Panc1 (cell line): ENCODE measurements at places on chromosomes 5 and 9.
A peak's percentile ranks its signal among the peaks of the same experiment; 100 is the strongest.

GRCh38 chr5:42634575-42634974 is 122.0 kb upstream of the CCDC152 start:
- no peak for DNase-seq
- no peaks in the 10 kb centered on the region for H3K27me3 ChIP-seq
- no peak overlapping the region for H3K4me3 ChIP-seq
- no peaks in the 10 kb centered on the region for H3K4me1 ChIP-seq

DNA sequence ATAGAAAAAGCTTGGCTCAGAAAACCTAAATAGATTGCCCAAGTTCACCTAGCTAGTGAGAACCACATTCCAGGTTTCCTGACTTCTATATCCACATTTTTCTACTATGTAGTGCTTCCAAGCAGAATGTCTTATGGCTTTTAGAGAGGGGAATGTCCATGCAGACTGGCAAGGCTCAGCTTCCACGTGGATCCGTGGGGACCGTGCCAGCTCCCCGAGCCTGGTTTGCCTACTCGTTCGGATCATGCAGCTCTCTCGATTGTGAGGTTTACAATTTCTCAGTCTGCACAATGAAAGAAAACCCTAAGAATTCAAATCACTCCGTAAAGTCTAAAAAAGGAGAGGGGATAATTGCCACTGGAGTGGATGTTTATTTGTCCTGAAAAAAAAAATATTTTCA is 256.5 kb upstream of the NR4A3 start:
- H3K4me3 ChIP-seq = no peak overlapping the region
- H3K27ac ChIP-seq = no peak overlapping the region
- H3K36me3 ChIP-seq = no peaks in the 10 kb centered on the region
- H3K27me3 ChIP-seq = no peaks in the 10 kb centered on the region
- DNase-seq = no peak
- H3K4me1 ChIP-seq = no peaks in the 10 kb centered on the region

- H3K4me3 ChIP-seq = no peak overlapping the region
- no peaks in the 10 kb centered on the region for H3K27me3 ChIP-seq
- no peaks in the 10 kb centered on the region for H3K4me1 ChIP-seq
- no peak overlapping the region for H3K27ac ChIP-seq
- no peaks in the 10 kb centered on the region for H3K36me3 ChIP-seq
- DNase-seq = no peak
These were observed 67.1 kb downstream of the SIL1 start for GRCh38 chr5:139131062-139131461.

- H3K36me3 ChIP-seq = no peaks in the 10 kb centered on the region
- no peaks in the 10 kb centered on the region for H3K4me1 ChIP-seq
- no peak overlapping the region for H3K4me3 ChIP-seq
- H3K27me3 ChIP-seq = no peaks in the 10 kb centered on the region
These were observed 37.8 kb downstream of the MEF2C start for GRCh38 chr5:88845081-88845697.

- no peaks in the 10 kb centered on the region for H3K4me1 ChIP-seq
- DNase-seq = no peak
- no peak overlapping the region for H3K27ac ChIP-seq
These were observed 5.5 kb upstream of the CAMLG start for GRCh38 chr5:134732819-134733218.

DNA sequence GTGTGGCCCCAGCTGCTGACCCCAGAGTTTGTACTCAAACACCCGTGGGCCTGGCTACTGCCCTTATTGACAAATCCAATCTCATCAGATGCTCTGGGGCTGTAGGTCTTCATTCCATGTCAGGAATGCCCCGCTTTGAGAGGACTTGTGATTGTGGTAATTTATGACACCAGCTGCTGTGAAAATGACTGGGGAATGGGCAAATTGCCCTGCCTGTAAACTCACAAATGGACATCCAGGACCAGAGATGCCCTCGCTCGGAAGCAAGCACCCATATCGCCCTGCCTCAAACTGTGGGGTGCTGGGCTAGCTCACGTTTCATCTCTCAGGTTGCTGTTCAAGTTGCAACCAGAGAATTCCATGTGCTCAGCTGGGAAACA is 225.9 kb upstream of the MAP3K1 start:
- H3K27me3 ChIP-seq = peaks cover 3% of the 10 kb centered on the region; the same call in 1 of the 2 replicates
- H3K27ac ChIP-seq = no peak overlapping the region
- H3K36me3 ChIP-seq = no peaks in the 10 kb centered on the region
- no peaks in the 10 kb centered on the region for H3K4me1 ChIP-seq
- no peak for DNase-seq

DNA sequence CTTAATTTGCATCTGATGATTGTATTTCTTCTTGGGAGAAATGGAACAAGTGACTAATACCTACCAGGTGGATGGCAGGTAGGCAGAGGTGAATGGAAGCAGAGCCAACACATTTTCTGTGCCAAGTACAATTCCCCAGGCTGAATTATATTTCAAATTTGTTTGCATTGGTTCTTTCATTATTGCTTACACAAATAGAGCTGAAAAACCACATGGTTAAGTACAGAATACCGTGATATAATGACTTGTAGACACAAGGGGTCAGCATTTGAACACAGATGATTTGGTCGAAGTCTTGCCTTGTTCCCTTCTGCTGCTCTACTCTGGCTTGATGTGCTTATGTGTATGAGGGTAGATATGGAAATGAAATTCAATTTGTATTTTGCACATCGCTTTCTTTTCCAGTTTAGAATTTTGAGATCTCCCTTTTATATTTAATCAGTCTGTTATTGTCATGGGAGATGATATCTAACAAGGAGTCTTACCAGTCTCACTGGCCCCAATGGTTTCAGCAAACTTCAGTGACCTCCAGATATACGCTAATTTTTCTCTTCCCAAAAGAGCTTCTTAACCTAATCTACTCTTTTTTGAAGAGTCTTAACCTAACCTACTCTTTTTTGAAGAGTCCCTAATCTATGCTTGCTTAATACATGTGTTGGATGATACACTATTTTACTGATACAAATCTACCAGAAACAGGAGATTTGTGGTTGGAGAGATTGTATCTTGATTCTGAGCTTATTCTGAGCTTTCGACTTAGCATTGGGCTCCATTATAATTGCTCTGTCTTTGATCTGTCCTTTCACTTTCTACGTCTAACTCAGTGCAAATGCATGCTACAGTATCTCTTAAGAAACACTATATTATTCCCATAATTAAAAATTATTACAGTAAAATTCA is 88.1 kb downstream of the PCSK1 start:
- no peak overlapping the region for H3K27ac ChIP-seq
- no peaks in the 10 kb centered on the region; the same call in 1 of the 2 replicates for H3K27me3 ChIP-seq
- no peak overlapping the region for H3K4me3 ChIP-seq
- no peaks in the 10 kb centered on the region for H3K4me1 ChIP-seq
- DNase-seq = peak; percentile 79
- H3K36me3 ChIP-seq = no peaks in the 10 kb centered on the region

DNA sequence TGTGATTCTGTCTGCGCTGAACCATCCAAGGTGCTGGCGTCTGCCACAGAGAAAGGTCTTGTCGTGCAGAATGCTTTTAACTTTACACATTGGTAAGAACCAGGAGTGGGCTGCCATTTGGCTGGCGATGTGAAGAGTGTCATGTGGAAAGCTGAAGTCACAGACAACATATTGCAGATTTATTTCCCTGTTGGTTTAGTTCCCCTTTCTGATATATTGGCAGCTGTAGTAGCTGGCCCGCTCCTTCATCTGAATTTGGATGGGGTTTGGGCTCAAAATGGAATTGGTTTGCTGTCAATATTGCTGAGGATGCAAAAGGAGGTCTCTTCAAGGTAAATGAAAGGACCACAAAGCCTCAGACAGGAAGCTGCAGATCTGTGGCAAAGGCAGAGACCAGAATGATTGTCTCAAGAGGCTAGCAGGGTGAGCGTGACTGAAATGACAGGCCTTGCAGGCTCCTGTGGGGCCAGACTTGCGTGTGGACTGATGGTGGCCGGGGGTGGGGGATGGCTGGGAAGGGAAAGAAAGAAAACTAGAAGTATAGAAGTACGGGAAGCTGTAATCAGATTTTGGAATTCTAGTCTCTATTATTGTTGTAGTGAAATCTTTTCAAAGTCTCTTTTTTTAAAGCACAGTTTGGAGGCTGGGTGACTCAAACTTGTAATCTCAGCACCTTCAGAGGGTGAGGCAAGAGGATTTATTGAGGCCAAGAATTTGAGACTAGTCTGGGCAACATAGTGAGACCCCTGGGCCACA is 25.1 kb upstream of the CD180 start:
- no peaks in the 10 kb centered on the region for H3K27me3 ChIP-seq
- no peak overlapping the region for H3K27ac ChIP-seq
- no peak for DNase-seq
- H3K36me3 ChIP-seq = no peaks in the 10 kb centered on the region
- H3K4me3 ChIP-seq = no peak overlapping the region

DNA sequence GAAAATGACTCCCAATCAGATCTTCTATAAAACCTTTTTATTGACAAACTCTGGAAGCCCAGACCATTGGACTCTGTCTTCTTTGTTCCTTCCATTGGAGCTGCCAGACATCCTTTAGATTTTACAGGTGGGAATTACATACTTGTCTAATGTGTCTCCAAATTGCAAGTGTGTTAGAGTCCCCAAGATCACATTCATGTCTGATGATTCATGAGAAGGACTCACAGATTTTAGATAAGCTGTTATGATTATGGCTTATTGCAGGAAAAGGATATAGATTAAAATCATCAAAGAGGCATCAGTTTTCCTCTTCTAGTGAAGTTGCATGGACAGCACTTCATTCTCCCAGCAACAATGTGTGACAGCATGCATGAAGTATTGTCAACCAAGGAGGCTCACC is 70.4 kb downstream of the MUSK start:
- no peaks in the 10 kb centered on the region for H3K27me3 ChIP-seq
- H3K4me3 ChIP-seq = no peak overlapping the region
- H3K27ac ChIP-seq = no peak overlapping the region
- no peaks in the 10 kb centered on the region for H3K4me1 ChIP-seq
- H3K36me3 ChIP-seq = no peaks in the 10 kb centered on the region
- no peak for DNase-seq

DNA sequence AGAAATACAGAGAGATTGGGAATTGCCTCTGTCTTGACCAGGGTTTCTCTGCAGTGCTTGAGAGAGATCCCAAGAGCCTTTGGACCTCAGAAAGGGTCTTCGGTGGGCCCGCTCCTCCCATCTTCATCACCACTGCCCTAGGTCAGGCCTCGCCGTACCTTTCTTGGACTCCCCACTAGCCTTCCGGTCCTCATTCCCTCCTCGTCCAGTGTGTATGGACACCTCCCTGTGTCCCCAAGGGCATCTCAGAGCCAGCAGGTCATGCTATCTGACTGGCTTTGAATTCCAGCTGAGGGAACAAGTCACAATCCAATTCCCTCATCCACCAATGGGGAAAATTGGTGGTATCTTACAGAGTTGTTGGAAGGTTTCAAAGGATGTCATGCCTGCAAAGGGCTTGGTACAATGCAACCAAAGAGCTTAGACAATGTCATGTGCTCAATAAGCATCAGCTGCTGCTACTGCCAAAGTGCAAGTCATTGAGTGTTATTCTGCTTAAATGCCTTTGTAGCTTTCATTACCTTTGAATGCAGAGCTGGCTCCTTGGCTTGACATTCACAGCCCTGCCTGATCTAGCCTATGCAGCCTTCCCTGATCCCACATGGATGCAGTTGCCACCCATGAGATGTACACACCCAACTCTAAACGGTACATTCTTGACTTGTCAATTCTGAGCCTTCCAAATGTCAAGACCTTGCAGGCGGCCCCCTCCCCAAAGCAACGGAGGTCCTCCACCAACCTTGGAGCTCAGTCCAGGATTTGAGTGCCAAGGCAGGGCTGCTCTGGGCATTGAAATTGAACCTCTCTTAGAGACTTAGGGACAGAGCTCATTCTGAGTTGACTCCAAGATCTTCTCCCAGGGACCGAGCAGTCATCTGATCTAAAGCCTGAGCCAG is 58.0 kb downstream of the HRH2 start:
- H3K27me3 ChIP-seq = 0 out of 2 replicates have a peak, but pooled peaks cover 2% of the 10 kb centered on the region
- DNase-seq = no peak
- no peak overlapping the region for H3K4me3 ChIP-seq
- no peaks in the 10 kb centered on the region for H3K36me3 ChIP-seq

DNA sequence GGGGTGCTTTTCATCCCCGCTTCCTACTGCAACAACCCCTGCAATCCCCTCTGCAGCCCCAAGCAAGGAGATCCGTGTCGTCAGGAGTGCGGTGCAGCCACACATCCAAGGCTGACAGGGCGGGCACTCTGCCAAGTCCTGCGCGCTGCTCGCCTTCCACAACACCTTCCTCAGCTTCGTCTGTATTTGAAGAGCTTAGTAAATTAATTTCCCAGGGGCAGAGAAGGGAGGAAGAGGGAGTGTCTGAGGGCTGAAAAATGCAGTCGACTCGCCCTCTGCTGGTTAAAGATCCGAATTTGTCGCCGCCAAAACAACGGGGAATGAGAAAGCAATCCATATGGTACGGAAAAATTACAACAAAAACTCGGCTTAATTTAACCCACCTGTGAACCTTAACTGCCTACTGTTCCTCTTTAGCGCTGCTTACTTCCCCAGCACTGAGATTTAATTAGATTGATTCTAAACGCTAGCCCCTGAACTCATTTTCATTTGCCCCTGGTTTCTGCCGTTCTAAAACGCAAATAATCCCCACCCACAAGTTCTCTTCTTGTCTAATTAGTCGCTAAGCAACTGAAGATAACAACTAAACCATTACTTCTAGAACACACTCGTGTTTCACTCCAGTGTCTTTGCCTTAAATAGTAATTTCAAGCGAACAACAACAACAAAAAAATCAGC is 10.9 kb upstream of the PCDHB1 start:
- DNase-seq = peak; percentile 38
- H3K27ac ChIP-seq = peak overlapping the region; percentile 71
- H3K27me3 ChIP-seq = peaks cover 3% of the 10 kb centered on the region; the same call in 1 of the 2 replicates
- H3K4me3 ChIP-seq = peak overlapping the region; percentile 89
- no peaks in the 10 kb centered on the region for H3K36me3 ChIP-seq
- H3K4me1 ChIP-seq = peaks cover 7% of the 10 kb centered on the region; the same call in 1 of the 2 replicates

GRCh38 chr5:117872798-117873368 is 1115.5 kb downstream of the DTWD2 start:
- DNase-seq = no peak
- H3K4me1 ChIP-seq = no peaks in the 10 kb centered on the region
- H3K36me3 ChIP-seq = no peaks in the 10 kb centered on the region
- no peaks in the 10 kb centered on the region for H3K27me3 ChIP-seq
- no peak overlapping the region for H3K4me3 ChIP-seq

- no peak overlapping the region for H3K4me3 ChIP-seq
- H3K27ac ChIP-seq = no peak overlapping the region
- H3K4me1 ChIP-seq = peaks cover 8% of the 10 kb centered on the region; the same call in 1 of the 2 replicates
These were observed 16.2 kb downstream of the PBX3 start for GRCh38 chr9:125763394-125763801.

DNA sequence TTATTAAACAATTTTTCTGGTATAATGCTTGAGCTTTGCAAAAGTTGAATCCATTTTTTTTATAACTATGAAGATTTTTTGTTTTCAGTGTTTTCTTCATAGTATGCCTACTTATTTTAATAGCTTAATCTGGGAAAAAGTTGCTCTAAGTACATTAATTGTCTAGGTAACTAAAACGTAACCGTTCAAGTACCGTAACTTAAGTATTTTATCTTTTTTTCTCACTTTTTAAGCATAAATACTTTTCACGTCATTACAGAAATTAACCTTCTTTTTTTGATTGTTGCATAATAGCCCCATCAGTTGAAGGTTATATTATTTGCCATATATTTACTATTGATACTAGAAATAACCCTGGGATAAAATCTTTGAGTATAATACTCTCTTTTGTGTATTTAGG is 15.2 kb downstream of the TNPO1 start:
- H3K27me3 ChIP-seq = no peaks in the 10 kb centered on the region
- H3K4me1 ChIP-seq = peaks cover 10% of the 10 kb centered on the region; the same call in 1 of the 2 replicates
- no peak overlapping the region for H3K27ac ChIP-seq
- DNase-seq = no peak
